ENCODE measurements at places on chromosomes 7 and 10.

DNA sequence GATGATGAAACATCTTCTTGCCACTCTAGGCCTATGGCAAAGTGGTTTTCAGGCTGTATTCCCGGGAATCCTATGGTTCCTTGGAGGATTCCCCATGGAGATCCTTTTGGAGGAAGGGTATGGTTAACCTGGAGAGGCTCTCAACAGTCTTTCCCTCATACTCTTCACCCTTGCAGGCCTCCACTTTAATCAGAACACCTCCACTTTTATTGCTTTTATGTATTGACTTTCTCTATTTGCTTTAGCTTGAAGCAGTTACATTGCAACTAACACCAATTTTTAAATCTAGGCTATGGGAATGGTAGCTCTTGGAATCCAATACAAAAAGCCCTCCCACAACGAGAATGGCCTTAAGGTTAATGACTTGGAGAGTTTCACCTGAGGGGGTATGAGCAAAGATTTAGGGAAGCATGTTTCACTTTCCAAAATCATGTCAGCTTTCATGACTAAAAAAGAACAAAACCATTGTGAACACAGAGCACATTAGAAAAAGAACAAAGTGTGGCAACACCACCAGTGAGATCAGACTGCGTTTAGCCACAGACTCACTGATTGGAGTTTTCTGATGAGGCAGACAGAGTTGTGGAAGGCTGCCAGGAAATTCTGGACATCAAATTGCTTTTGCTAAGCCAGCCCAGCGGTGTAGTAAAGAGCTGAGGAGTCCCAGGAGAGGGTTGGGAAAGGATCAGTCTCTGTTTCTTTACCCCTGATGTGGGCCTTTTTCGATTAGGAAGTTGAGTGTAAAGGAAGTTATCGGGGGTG is 130.4 kb upstream of the BMPER start:
- DNase-seq, result peak; percentile 84

- no peak for DNase-seq
Measured at GRCh38 chr10:61130366-61130765, 186.4 kb upstream of the RHOBTB1 start.

DNA sequence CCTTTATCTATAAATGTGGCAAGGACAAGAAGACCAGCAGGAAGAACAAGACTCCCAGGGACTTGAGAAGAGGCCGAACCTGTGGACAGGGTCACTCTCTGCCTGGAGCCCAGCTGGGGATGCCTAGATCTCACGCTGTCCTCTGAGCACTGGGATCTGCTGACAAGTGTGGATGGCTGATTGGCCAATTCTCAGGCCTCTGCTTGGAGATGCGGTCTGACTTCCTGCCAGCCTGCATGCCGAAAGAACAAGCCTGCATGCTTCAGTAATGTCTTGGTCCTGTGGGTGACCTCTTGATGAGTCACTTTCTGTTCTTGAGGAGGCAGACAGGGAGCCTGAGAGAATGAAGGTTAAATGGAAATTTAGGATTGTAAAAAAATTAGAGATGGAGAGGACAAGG is 84.7 kb downstream of the TMEM178B start:
- peak; percentile 2 for DNase-seq

GRCh38 chr7:112121318-112121717 is 84.9 kb downstream of the DOCK4 start:
- no peak for DNase-seq

DNA sequence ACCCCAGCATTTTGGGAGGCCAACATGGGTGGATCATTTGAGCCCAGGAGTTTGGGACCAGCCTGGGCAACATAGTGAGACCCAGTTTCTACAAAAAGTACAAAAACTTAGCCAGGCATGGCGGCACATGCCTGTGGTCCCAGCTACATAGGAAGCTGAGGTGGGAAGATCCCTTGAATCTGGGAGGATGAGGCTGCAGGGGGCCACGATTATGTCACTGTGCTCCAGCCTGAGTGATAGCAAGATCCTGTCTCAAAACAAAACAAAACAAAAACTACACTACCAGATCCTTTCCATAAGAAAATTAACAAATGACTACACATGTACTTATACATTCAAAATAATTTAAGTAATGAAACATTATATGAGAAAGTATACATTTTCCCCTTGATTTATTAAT is 116.4 kb upstream of the KLF6 start:
- no peak for DNase-seq

- DNase-seq, result peak; percentile 54
Measured at GRCh38 chr10:69439350-69439739, 11.9 kb upstream of the TSPAN15 start.

GRCh38 chr10:111347386-111348013 is 270.7 kb downstream of the ADRA2A start:
- DNase-seq, result no peak

GRCh38 chr7:102967798-102968197 is 55.0 kb downstream of the LRRC17 start:
- DNase-seq, result peak; percentile 5

GRCh38 chr7:50782375-50783208 is at the start of gene GRB10:
Gene GRB10, minus strand, starts transcription at chr7:50782896. Its CDS starts 50,574 bp downstream, at chr7:50732322.
- no peak for DNase-seq

DNA sequence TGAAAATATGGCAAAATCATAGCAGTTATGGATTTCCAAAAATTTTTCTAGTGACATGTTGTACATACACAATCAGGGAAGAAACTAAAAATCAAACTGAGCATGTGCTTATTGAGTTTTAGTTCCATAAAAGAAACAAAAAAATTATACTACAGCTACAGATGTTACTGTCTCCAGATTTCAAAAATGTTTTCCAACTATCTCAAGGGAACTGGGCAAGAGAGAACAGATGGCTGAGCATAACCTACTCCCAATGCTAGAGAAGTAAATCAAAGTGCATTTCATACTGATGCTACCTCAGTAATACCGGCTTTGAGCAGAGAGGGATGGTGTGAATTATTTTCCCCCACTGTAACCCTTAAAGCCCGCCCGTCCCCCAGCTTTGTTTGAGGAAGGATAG is 40.7 kb upstream of the KMT2C start:
- DNase-seq, result no peak

GRCh38 chr10:118562851-118563250 is 32.6 kb downstream of the PRLHR start:
- DNase-seq, result no peak

DNA sequence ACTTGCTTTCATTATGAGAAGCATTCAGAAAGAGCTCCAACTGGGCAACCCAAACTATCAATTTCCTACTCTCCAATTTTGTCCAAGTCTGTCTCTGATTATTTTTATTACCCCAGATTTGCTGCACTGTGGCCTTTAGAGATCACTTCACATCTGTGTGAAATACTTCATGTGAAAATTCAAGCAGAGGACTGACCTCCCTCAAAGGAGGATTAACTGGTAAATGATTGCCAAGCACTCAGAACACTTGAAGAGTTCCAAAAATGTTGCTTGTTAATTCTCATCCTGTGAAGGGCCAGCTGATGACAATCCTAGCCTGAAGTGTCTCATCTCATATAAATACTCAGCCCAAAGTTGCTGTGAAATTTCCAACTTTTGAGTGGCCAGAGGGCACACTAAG is 182.8 kb upstream of the DGKB start:
- DNase-seq, result no peak

DNA sequence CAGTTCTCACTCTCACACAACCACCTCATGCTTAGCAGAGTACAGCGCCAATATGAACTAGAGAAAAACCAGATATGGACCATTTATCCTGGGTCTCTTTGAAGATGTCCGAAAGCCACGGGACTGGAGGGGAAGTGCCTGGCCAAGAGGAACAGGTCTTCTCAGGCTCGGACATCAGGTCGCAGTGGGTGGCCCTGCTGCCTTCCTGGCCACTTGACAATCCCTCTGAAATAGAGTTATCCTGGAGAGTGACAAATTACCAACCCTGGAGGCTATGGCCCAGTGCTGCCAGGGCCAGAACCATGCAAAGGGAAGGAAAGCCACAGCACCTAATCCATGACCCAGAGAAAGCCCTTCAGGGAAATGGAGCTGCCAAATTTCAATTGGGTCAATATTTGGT is 646.8 kb upstream of the NRP1 start:
- no peak for DNase-seq

- peak; percentile 97 for DNase-seq
Measured at GRCh38 chr7:24755541-24756407, 1.5 kb downstream of the GSDME start.

DNA sequence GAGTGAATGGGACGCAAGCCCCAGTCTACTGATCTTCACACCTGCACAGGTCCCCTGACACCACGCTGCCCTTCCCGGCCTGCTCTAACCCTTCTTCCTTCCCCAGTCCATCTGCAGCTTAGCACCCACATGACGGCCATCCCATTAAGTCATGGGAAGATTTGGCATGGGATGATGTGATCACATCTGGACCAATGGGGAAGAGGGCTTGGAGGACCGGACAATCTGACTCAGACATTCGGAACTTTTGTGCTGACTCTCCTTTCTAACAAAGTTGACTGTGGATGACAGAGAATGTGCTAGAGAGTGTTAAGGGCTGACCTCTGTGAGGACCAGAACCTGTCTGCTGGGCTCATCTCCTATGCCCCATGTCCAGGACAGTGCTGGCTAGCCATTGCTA is 15.6 kb downstream of the CXCL12 start:
- no peak for DNase-seq

DNA sequence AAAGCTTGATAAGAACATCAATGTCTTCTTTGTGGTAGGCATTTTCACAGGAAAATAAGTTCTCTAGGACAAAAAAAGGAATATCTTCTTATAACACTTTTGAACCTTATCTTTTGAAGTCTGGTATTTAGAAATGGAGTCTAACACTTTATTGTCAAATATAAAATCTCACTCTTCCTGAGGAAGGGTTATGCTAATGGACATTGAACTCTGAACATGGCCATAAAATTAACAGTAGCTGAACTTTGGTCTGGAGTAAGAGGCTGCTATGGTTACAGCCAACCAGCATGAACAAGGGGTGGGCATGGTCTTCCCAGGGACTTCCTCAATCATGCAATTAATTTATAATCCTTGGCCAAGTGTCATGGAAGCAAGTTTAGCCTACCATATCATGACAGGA is at the start of gene CLRN3:
TSS of gene CLRN3 (minus strand) at position 199 of the 400 bp plus-strand sequence. CDS start at position 42, 157 bp downstream.
- DNase-seq, result no peak

DNA sequence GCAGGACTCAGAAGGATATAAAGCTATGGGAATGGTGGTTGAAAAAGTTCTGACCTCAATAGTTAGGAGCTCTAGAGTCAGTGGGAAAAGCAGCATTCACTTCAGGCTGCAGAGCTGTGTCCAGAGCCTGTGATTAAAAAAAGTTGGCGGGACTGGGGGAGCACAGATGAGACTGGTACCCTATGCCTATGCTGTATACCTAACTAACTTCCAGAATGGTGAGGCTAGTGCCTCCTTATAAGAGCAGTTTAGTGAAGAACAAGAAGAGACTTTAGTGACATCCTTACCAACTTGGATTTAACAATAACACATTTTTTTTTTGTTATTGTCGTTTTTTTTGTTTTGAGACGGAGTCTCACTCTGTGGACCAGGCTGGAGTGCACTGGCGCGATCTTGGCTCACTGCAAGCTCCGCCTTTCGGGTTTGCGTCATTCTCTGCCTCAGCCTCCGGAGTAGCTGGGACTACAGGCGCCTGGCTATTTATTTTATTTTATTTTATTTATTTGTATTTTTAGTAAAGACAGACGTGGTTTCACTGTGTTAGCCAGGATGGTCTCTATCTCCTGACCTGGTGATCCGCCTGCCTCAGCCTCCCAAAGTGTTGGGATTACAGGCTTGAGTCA is 6.6 kb upstream of the ZNF282 start:
- no peak for DNase-seq

- DNase-seq, result no peak
Measured at GRCh38 chr10:17669185-17669872, 25.4 kb downstream of the STAM start.

DNA sequence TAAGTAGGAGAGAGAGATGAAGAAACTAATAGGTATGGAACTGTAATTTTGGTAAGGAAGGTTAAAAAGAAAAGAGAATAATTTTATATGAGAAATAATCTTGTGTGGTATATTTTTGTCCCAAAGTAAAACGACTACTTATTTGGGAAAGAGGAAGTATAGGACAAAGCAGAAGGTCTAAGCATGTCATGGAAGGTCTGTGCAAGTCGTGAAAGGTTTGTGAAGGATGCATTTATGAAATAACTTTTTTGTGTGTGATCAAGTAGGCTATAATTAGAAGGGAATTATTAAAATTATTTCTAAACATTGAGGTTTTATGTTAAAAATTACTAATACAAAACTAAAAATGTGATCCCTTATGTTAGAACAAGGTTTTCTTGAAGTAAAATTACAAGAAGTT is 63.3 kb downstream of the ZNF783 start:
- DNase-seq, result no peak

- peak; percentile 84 for DNase-seq
Measured at GRCh38 chr7:29328811-29329210, 134.2 kb downstream of the CHN2 start.

DNA sequence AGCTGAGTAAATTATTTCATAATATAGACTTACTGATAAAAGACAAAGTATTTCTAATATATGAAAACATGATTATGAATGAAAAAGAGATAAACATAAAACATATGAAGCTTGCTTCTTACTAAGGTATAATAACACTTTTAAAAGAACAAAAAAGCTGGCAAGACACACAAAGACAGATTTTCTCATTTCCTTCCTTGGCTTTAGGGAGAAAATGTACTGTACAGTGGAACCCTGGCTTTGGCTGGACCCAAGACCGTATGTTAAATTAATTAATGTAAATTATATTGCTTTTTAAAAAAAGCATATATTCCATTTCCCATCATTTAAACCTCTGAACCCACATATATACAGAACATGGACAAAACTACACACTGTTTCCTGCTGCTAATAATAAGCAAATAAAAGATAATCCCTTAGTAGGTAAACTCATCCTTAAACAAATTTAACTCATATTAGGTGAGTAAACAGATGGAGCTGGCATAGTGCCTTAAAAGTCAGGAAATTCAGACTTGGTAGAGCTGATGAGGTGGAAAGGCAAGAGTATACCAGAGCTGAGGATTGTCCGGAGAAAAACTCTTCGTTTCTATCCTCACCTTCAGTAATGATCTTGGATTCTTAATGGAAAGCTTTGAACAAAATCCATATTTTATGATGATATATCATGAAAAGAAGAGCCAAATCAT is 1016.4 kb upstream of the KCND2 start:
- no peak for DNase-seq

- DNase-seq, result no peak
Measured at GRCh38 chr10:34029455-34029854, 695.0 kb upstream of the NRP1 start.
